ENCODE measurements at places on chromosomes 16 and 17.

DNA sequence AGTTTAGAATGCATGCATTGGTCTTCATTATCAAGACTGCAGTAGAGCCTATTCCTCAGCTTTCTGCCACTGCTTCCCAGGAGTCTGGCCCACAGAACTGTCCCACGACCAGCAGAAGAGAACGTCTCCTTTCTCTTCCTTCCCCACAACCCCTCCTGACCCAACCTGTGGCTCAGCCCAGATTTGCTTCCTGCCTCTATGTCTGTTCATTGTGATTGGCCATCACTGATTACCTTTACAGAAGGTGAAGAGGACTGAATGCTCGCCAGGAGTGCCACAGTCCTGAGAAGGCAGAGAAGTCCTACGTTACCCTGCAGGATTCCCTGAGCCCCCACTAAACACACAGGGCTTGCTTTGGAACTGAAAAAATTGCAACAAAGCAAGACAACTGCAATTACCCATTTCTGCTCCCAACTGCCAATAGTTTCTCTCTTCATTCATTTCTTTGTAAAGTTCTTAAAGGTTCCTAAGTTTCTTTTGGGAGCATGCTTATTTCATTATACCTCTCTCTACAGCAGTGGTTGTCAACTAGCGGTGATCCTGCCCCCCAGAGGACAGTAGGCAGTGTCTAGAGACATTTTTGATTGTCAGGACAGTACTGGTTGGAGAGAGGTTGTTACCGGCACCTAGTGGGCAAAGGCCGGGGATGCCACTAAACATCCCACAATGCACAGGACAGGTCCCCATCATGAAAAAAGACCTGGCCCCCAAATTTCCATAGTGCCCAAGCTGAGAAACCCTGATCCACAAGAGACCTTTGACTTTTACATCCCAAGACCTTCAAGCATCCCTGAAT lies 4.5 kb upstream of the NAT9 start:
- DNase-seq: peak; percentile 29

GRCh38 chr17:74873874-74874614 lies 1.2 kb upstream of the FDXR start:
- no peak for DNase-seq

DNA sequence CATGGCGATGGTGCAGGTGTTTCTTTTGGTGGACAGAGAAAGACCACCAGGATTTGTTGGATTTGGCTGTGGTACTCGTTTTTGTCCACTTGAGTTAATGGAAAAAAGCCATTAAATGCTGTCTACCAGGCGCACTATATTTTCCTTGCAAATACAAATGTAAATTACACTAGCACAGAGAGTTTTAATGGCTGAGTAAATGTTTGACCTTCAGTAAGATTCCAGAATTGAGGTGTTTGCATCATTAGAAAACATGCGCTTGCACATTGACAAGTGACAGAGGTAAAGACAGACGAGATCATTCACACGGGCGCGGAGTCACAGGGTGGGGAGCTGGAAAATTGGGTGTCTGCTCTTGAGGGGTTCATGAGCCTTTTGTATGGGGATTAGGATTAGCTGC lies 53.5 kb upstream of the AKTIP start:
- no peak for DNase-seq

DNA sequence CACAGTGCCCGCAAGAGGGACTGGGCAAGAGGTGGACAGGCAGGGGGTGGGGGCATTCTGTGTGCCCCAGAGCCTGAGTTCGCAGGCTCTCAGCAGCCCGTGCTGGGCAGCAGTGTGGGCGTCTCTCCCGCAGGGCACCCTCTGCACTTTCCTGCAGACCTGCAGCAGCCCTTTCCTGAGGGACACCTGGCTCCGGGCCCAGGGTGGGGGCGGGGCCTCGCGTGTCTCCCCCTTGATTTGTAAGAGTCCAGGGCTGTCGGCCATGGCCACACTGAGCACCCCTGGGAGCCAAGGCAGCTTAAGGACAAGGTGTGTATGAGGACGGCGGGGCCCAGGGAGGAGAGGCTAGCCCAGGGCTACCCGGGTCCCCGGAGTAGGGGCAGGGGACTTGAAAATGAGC lies 33.4 kb upstream of the SLC38A10 start:
- no peak for DNase-seq

- DNase-seq: no peak
Measured at GRCh38 chr16:87471278-87472141, 21.3 kb downstream of the ZCCHC14 start.

DNA sequence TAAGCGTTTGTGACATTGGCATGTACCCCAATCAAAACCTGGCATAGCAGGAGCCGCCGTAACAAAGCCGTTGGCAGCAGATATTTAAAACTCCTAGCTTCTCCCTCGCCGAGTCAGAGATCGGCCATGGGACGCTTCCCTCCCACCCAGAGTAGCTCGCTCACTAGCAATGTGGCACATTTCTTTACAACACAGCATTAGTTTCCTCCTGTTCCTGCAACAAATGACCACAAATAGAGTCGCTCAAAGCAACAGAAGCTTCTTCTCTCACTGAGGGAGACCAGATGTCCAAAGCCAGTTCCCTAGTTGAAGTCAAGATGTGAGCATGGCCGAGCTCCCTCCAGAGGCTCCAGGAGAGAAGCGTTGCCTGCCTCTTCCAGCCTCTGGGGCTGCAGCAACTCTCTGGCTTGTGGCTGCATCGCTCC lies 106.7 kb downstream of the RBFOX3 start:
- no peak for DNase-seq

DNA sequence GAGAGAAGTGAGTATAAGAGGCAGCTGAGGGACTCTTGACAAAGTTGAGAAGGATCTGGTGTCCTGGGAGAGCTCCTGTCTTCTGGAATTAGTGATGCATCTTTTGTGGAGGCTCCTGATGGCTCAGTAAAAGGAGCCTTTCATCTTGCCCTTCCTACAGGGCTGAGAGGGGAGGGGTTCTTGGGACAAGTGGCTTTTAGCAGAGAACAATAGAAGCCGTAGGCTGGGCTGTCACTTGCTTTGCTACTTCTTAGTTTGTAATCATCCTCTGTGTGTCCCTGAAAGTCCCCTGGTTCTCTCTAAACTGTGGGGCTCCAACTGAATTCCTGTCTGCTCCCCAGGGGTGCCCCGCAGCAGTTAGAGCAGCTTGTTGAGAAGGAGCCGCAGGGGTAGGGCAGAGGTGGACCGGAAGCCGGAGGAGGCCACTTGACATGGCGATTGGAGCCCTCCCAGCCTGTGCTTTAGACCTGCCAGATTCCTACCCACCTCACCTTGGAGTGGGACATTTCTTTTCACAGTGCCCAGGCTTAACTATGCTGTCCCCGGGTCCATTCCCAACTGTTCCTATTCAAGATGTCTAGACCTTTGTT lies 85.1 kb downstream of the PRKCA start:
- no peak for DNase-seq

DNA sequence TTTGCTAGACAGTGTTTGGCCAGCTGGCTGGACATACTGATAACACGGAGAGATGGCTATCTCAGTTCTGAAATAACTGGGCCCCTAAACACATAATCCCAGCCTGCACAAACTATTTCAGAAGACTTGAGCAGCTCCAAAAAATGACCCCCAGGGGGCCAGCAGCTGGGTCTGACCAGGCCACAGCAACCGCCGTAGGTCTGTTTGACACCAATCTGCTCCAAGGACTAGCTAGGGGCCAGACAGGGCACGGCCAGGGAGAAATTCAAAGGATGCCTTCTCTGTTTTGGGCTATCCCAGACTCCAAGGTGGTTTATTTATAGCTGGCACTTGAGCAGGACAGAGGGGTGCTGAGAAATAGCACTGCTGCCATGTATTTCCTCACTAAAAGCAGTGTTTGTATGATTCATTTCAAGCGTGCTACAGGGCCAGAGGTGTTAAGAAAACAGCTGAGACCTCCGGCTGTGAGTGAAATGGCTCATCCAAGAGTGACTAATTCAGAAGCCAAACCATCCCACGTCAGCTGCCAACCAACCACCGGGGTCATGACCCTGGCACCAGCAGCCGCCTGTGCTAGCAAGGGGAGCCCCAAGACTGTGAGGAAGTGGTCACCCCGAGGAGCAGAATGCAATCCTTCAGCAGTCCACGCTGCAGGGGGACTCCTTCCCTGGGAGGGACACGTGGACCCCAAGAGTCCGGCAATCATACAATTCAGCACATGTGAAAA lies 5.7 kb downstream of the GGA2 start:
- DNase-seq: peak; percentile 92

GRCh38 chr16:27464626-27465482 lies 62.9 kb downstream of the IL21R start:
- no peak for DNase-seq

DNA sequence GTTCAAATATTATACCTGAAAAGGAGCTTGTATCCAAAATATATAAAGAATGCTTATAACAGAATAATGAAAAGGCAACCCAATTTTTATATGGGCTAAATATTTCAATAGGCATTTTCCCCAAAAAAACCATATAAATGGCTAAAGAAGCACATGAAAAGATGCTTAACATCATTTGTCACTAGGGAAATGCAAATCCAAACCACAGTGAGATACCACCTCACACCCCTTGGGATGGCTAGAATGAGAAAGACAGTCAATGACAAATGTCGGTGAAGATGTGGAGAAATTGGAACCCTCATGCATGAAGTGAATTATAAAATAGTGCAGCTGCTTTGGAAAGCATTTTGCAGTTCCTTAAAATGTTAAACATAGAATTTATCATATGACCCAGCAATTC lies 3.1 kb downstream of the TNFRSF13B start:
- no peak for DNase-seq

DNA sequence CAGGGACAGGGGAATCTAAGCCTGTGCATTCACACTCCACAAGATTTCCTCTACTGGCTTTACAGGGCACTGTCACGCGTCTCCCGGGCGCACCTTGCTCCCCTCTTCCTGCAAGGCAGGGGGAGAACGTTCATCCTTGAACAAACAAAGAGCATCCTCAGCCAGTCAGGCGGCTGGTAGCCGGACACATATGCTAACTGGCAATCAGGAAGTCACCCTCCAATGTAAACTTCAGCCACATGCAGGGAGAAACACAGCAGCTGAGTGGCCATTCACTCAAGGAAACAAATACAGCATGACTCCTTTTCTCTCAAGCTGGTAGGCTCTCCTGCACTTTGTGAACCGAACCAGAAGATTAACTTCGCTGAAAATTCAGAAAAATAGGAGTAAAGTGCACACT lies 10.8 kb upstream of the HSBP1 start:
- no peak for DNase-seq

GRCh38 chr16:75758215-75758614 lies 31.9 kb upstream of the CPHXL start:
- DNase-seq: peak; percentile 73
